Mammary epithelial cell (primary cell): ENCODE measurements at places on chromosomes 16 and 17. TPM values are rescaled to one million over a fixed set of nuclear protein-coding genes. Genes with fewer than 3 reads are reported as not detected.

DNA sequence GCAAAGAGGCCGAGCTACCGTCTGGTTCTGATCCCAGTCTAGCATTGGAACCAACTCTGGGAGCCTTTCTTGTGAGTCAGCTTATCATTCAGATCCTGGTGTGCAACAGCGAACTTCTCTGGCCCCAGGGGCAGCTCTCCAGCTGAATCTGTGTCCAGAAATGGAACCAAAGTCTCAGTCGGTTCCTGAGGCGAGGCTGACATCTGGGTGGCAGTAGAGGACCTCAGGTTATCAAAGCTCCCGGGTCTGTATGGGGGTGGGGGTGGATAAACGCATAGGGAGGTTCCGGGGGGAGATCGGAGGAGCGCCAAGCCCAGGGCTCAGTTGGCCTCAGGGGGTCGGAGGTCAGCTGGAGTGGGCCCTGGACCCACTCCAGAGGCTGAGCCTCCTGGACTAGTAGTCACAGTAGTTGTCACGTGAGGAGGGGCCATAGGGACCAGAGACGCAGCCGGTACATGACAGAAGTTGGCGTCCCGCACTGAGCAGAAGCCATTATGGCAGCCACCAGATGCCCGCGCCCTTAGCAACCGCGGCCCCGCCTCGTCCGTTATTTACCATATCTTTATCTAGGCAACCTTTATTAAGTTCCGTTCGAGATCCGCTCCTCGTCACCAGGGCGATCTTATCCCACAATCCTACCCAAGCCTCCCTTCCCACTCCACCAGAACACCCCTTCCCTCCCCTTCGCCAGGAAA is 12.9 kb downstream of the RDM1 start:
- DNase-seq, result no peak

TAT gene
- polyA plus RNA-seq, result not detected

DNA sequence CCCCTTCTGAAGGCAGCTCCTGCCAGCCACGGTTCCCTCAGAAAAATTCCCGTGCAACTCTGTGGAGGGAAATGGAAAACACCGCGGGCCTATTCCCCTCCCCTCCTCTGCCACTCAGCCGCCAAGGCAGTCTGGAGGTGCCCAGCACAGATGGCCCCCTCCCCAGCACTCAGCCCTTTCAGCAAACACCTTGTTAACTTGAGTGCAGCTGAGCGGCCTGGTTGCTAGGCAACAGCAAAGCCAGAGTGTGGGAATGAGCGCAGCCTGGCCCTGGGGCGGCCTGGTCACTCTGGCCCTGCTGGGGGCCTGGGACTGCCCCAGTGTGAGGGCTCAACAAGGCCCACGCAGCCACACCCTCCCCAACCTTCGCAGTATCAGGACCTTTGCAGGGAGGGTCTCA is 32.8 kb downstream of the CACNA1G start:
- DNase-seq, result no peak

KRT40 gene
- polyA plus RNA-seq, result not detected

DNA sequence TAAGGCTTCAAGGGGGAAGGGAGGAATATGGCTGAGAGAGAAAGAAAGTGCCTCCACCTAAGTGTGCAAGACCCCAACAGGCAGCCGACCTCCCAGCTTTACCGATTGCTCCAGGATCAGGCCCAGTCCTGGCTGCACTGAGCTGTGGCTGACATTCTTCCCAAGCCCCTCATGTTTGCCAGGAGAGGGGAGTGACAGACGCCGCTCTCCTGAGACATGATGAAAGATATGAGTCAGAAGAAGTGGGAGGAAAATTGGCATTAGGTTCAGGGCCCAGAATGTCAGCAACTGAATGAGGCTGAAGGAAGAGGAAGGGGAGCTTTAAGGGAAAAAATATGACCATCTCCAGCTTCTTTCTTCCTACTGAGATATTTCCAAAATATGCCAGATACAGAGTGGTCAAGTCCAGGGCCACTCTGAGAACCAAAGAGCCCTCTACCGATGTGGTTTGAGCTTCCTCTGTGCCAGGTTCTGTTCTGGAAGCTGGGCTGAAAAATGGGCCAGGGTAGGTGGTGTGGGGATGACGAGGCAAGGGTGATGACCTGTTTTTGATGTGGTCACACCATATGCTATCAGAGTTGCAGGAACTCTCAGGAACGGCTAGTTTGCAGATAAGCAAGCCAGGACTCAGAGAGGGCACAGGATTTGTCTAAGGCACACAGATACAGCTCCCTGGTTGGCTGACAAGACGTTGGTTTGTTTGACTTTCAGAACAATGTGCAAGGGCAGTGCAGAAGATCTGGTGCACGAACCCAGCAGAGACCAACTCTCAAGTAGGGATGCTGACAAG is 176.7 kb downstream of the SOX9 start:
- peak; percentile 68 for DNase-seq

DNA sequence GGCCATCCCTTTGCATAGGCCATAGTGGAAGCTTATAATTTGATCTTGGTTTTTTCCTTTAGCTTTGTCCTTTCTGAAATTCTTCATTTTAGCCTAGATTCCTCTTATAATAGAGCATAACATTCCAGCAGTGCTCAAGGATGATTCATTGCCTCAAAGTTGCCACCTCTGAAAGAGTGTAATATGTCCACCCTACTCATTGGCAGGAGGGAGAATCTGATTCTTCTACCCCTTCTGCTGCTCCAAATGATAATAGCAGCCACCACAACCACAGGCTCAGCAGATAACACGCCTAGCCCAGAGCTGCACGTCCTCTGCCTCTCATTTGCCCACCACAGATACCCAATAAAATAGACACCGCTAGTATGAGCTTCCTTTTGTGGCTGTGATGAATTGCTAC is 337.4 kb upstream of the HSBP1 start:
- DNase-seq, result no peak

NXN gene
- polyA plus RNA-seq, result 87.8 TPM

GRCh38 chr17:57755480-57756070 is 10.5 kb upstream of the CCDC182 start:
- DNase-seq, result no peak

SCARF1 gene
- polyA plus RNA-seq, result 0.07 TPM

GRCh38 chr17:9806699-9807098 is 15.2 kb downstream of the GSG1L2 start:
- no peak for DNase-seq

TAC4 gene
- not detected for polyA plus RNA-seq

- peak; percentile 51 for DNase-seq
These were observed 9.9 kb upstream of the ADGRG1 start for GRCh38 chr16:57618296-57619132.

TLCD2 gene
- 0.87 TPM for polyA plus RNA-seq

CNTD1 gene
- not detected for polyA plus RNA-seq

GRCh38 chr17:4154201-4154600 is 11.2 kb downstream of the CYB5D2 start:
- no peak for DNase-seq
